ENCODE measurements at places on chromosomes 5 and 9. TPM values are rescaled to one million over a fixed set of nuclear protein-coding genes. Genes with fewer than 3 reads are reported as not detected.
A peak's percentile ranks its signal among the peaks of the same experiment; 100 is the strongest.

- DNase-seq: no peak
Observed at GRCh38 chr9:24391095-24391494, 154.6 kb downstream of the IZUMO3 start.

DNA sequence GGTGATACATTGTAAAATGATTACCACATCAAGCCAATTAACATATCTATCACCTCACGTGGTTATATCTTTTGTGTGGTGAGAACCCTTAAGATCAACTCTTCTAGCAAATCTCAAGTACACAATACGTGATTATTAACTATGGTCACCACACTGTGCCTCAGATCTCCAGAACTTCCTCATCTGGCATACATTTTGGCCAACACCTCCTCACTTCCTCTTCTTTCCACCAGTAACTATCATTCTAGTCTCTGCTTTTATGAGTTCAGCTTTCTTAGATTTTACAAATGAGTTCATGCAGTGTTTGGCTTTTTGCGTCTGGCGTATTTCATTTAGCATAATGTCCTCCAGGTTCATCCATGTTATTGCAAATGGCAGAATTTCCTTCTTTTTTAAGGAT is 35.8 kb downstream of the PRKACG start:
- no peak for DNase-seq

DNA sequence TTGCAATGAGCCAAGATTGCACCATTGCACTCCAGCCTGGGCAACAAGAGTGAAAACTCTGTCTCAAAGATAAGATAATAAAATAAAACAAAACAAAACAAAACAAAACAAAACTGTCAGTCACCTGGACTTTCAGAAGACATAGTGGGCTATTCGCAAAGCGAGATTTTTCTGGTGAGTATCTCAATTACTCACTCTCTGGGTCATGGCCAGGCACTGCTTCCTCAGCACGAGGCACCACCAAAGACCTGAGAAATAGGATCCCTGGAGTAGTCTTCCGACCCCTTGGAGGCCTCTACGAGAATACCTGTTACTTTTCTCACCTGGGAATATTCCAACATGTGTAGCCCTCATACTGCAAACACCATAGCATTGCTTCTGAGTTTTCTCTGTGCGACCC is 201.7 kb upstream of the ZNF618 start:
- DNase-seq: no peak

DNA sequence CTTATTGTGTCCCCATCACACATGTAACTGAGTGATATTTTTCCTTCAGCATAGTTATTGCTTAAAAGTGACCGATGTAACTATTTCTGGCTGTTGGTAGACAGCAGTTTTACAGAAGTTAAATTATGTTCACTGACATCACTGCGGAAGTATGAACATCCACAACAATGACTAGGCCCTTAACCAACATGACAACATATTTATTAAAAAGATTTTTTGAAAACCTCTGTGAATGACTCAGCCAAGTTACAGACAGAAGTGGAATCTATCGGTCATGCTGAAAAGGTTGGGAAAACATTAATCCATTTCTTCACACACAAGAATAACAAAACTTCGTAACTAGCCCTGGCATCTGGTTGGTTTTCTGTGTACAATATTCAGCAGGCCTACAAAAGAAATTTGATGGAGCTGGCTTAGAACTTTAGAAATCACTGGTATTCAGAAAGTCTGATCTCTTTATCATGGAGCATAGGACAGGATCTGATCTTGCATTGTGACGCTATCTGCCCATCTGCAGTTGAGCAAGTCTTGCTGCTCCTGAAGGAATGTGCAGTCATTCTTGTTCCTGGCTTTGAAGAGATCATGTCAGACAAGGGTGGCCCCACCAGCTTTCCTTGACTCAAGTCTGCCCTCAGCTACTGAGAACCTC is 6.5 kb downstream of the GLIS3 start:
- peak; percentile 76 for DNase-seq

GRCh38 chr5:110165366-110165765 is 475.6 kb downstream of the MAN2A1 start:
- DNase-seq: no peak

DNA sequence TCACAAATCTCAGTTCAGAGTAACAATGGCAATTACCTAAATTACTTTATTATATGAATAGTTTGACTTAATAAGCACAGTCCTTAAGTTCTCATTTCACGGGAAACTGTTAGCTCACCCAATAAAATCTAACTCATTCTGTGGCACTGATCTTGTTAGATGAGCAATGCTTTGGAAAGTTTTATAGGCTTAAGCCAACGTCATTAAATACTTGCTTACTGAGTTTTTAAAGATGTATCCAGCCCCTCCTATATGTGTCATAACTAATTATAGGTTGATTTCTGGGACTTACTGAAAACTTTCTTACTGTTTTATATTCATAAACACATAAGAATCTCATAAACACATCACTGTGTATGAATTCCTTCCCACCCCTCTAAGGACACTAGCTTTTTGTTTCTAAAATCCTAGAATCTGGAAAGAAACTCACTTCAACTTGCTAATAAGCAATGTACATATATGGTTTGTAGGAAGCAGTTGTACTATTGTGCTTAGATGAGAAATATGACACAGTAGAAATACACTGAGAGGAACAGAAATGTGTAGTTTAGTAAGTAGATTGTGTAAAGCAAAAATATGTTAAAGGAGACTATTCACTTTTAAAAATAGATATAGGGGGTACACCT is 14.1 kb upstream of the MARCOL start:
- no peak for DNase-seq

DNA sequence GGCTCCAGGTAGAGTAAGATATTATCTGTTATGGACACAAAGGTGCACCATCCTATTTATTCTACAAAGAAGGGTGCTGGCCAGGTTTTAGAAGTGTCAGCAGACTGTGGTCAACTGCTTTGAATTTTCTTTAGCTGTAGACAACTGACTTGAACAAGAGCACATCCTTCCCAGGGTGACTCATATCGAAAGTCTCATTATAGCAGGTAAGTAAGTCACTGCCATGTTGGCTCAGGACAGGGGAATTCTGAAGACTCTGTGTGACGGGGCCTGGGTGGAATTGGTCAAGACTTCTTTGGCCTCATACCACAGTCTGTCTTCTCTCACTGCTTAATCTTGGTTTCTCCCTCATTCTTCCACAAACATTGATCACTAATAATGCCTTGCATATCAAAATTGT is 214.5 kb upstream of the CDH9 start:
- DNase-seq: no peak

DNA sequence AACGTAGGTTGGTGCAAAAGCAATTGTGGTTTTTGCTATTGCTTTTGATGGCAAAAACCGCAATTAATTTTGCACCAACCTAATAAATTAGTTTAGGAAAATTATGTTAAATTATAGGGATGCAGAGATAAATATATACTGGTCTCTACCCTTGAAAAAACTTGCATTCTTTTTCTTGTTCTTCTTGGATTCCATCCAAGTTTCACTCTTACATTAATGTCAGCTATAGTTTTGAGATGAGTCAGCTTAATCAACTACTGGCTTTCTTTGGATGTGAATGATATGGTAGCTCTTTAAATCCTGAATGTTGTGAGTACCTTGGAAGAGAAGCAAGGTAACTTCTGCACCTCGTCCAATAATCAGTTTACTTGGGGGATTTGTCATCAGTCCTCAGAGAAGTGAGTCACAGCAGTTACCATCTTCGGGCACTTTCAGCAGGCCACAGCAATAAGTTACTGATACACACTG is 549.0 kb upstream of the ZNF608 start:
- no peak for DNase-seq

DNA sequence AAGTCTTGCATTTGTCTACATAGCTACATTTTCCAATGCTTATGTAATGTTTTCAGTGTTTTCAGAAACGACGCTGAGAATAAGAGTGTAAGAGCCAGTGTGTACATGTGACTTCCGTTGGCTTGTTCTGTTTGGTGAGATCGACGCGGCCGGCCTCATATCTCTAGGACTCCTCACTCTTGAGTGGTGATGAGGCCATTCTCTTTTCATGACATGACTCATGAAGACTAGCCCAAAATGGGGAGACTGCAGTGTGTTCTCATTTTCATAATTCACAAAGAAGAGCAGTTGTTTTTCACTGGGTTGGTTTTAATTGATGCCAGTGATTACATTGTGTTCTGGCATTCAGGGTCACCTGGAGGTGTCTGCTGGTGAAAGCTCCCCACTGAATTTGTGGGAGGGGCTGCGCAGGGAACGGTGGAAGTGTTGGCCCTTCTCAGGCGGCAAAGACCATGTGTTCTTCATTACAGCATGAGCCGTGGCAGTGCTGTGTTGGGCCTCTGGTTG is 131.5 kb upstream of the OTULINL start:
- DNase-seq: peak; percentile 93

GRCh38 chr5:2505217-2505616 is 246.3 kb downstream of the IRX2 start:
- DNase-seq: no peak

Gene CCDC112
- 8.6 TPM for total RNA-seq

Gene FAM81B
- 0.49 TPM for total RNA-seq

Gene IGIP
- total RNA-seq: 10.9 TPM

Gene CREB3
- total RNA-seq: 19.0 TPM

Gene IFNK
- total RNA-seq: not detected

Gene GPSM1
- 18.6 TPM for total RNA-seq

Gene NUP214
- 21.7 TPM for total RNA-seq
